Kasumi-1 (cell line): ENCODE measurements at places on chromosomes 13 and 19.

GRCh38 chr13:29140277-29140676 is 320.1 kb downstream of the MTUS2 start:
- no peak for DNase-seq

DNA sequence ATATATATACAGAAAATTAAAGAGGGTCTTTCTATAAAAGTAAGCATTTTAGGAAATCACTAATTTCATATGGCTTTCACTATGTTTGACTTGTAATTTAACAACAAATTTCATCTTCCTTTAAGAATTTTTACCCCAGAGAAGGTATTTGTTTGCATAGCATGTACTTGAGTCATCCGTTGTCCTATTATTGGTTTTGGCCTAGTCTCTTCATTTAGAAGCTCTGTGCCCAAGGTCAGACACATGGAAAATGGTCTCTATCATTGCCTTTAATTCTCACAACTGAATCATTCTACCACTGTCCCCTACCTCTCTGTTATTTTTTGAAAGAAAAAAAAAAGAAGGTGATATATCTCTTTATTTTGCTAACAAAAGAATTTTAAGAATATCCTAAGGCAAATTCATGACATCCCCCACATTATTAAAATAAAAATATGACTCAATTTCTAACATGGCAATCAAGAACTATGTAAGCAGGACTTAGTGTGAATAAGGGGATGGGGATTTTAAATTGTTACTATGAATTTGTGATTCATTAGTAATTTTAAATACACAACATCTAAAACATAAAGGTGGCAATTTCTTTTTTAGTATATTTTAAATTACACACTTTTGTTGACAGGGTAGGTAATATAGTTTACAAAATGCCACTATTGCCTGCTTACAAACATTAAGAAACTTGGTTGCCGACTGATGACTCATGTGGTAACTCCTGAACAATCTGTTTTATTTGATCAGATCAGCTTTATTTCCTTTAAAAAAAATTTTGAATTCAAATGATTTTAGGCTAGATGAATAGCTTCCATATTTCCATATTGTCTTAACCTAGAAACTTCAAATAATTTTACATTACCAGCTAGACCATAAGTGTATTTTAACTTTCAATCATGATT is 13.9 kb downstream of the SLITRK5 start:
- DNase-seq = no peak

DNA sequence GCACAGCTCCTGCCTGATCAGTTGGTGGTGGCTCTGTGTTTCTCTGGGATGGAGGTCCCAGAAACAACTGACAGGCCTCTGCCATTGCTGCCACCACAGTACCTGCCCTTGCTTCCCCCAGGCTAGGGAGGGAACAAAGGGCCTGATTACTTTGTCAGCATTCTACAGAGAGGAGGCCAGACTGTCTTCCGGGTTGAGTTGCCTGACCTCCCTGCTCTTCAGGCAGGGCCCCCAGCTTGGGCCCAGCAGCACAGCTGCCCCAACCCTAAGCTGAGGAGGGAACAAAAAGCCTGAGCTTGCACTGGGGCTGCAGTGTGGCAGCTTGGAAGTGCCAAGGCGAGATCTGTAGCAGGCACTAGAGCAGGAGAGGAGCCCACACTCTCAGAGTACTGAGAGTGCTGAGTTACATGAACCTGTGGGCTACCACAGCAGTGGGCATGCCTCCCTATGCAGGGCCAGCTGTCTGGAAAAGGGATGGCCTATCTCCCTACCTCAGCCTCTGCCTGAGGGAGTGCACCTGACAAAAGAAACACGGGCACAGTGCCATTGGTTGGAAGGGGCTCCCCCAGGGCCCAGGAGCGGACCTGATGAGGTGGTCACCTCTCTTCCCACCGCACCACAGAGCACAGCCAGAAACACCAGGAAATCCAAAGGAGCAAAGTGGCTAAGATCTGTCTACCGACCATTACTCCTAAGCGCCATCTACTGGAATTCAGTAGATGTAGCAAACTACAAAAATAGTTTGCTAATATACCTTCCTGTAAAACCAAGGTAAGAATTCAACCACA is 24.4 kb downstream of the SLC25A15 start:
- DNase-seq = peak; percentile 35

DNA sequence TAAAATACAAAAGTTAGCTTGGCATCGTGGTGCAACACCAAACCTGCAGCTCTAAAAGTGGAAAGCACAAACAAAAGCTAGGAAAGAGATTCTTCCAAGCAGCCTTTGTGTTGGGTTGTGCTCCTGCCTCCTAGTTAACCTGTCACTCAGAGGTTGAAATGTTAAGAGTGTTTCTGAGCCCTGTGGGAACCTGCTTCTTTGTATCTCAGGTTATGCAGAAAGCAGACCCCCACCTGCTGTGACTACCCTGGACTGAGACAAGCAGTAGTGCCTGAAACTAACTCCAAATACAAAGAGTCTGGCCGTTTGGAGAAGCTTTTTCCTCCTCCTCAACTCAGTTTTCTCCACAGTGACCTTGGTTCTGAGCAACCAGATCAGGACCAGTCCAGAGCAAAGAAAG is 158.4 kb upstream of the CSNK1A1L start:
- no peak for DNase-seq

DNA sequence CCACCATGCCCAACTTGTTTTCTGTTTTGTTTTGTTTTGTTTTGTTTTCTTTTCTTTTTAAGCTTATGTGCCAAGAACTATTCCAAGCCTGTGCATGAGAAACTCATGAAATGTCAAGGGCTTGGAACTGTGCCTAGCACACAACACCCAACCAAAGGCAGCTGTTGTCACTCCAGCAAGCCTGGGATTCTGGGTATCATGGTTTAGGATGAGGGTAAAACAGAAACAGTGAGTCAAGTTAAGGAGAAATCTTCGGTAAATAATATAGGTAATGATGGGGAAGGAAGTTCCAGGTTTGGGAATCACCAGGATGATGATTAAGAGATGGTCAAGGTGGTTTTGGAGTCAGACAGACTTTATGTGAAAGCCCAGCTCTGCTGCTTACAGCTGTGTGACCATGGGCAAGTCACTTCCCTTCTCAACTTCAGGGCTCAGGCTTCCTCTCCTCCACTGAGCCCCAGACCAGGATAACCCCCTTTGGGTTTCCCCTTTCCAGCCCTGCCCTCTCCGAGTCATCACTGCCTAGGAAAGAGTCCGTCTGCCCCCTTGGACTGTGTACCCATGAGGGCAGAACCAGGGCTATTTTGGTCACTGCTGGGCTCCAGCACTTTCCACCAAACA is 5.0 kb downstream of the PVR start:
- DNase-seq = no peak

DNA sequence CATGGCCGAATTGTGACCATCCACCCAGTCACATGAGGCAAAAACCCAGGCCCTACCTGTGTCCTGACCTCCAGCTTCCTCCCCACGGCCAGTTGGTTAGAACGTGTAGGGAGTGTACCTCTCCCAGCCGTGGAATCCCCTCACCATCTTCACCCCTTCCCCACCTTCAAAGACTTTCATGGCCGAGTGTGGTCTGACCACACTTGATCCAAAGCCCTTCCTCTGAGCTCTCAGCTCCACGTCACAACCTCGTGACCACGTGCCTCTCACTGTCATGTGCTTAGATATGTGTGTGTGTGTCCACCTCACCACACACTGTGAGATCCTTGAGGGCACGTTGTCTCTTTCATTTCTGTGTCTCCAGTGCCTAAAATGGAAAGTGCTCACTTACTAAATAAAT is 48.6 kb upstream of the UBE2L5 start:
- no peak for DNase-seq
